NCI-H1417 (cell line): ENCODE measurements at places on chromosomes 7 and 10.

DNA sequence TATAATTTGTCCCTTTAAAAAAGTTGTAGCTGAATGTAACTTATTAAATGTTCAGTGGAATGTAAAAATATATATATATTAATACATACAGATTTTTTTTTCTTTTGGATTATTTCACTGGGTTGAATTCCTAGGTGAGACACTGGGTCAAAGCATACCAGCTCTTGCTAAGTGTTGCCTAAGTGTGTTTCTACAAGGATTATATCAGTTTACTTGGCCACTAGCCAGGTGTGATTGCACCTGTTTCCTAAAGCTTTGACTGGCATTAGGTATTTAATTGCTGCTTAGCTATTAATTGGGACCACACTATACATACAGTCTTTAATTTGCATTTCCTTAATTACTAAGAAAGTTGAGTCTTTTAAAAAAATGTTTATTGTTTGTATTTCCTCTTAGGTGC, 5.5 kb upstream of the ELOVL3 start:
- DNase-seq = peak; percentile 30

GRCh38 chr7:151454932-151455530, 15.1 kb upstream of the CRYGN start:
- DNase-seq = no peak

GRCh38 chr7:98520356-98520951, 96.6 kb upstream of the NPTX2 start:
- DNase-seq = no peak

DNA sequence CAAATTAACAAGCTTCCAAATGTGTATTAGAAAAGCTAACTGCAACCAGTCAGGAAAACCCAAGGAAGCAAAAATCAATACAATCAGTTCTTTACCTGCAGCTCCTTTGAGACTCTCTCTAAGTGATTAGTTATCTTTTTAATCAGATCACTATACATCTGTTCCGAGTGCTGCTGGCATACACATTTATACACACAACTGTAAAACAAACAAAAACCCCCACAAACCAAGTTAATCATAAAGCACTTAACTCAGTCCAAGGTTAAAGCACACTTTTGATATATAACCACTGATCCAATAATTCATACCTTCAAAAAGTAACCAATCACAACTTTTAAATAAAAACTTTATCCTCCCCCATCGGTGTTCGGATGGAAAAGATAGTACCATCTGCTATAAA, 25.6 kb downstream of the CACUL1 start:
- DNase-seq = no peak

DNA sequence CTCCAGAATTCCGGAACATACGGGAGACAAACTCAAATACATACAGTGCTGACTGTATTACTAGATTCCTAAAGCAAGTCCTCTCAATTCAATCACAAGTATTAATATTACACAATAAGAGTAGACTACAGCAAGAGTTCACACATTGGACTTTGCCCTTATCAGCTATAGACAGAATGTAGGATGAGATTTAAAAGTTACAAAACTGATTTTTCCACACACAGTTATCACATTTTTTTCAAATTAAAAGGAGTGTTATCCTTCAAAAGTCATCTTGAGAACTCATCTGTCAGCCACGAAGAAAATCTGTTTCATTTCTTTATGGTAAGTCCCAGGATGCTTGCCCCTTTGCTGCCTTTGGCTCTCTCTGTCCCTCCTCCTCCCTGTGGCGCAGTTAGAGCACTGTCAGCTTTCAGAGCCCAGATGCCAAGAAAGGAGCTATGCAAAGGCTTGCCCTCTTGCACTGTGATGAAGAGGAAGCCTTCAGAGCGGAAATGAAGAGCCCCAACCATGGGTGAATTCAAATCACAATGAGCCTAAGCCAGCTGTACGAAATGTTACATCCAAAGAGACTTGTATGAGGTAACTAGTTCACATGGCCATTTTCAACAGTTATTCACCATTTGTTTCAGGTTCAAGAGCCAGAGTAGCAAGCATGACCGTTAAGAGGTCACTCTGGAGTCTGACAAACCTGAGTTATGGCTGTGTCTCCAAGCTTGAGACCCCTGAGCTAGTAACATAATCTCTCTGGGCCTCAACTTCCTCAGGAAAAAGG, 10.7 kb downstream of the NCOA4 start:
- DNase-seq = no peak

DNA sequence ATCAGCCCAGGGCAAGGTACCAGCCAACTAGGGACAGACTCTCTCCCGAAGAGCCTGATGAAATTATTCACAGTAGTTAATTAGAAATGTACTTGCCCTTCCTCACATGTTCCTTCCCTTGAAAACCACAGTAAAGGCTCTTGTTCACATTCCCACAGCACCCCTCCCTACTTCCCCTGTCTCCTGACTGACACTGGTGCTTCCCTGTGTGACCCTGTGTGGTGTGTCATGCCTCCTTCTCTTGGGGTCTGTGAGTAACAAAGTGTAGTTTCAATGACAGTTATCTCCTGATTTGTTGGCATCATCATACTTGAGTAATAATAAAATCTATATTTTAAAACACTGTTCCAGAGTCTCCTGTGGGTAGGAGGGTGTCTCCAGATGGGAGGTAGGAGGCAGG, 209.7 kb downstream of the ABCA13 start:
- DNase-seq = no peak

GRCh38 chr10:114252883-114253282, 13.8 kb downstream of the VWA2 start:
- no peak for DNase-seq

GRCh38 chr7:95478272-95479037, 7.3 kb upstream of the ASB4 start:
- DNase-seq = no peak

GRCh38 chr7:28548416-28548815, 136.1 kb downstream of the CREB5 start:
- no peak for DNase-seq

DNA sequence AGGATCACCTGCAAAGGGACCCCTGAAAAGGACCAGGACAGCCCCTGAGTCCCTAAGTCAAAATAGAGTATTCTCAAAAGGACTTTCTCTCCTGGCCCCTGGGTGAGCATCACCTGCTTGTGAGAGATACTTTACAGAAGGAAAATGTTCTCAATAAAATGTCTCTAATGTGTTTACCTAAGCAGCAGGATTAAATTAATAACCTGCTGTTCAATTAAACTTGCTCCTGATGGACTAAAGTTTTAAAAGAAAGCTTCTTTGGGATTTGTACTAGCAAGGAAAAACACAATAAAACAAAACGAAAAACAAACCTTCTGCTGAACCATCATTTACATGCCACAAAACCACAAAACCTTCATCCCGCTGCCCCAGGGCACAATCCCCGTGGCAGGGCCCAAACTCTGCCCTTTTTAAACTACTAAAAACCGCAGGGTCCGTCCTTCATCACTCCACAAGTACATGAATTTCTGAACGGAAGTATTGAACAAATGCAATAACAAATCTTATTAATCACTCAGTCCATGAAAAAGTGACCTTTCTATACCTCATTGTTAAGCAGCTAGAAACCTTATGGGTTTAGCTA, 197.7 kb downstream of the TCERG1L start:
- DNase-seq = no peak

GRCh38 chr7:150717814-150718420, 1.5 kb downstream of the GIMAP1 start:
- DNase-seq = no peak

DNA sequence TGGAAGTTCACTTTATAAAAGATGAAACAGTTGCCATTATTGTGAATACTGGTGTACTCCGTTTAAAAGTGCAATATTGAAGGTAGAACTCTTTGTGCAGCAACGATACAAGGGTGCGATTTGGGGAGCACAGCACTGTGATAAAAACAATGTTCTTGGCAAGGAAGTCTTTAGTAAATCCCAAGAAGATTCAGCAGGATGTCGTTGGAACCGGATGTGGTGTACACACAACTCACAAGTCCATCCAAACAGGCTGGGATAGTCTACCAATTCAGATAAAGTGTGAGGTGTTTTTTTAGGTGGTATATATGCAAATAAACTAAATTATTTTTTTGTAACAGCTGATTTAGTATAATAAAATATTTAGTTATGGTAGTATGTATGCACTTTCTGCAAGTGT, 46.7 kb downstream of the ZNF777 start:
- no peak for DNase-seq

DNA sequence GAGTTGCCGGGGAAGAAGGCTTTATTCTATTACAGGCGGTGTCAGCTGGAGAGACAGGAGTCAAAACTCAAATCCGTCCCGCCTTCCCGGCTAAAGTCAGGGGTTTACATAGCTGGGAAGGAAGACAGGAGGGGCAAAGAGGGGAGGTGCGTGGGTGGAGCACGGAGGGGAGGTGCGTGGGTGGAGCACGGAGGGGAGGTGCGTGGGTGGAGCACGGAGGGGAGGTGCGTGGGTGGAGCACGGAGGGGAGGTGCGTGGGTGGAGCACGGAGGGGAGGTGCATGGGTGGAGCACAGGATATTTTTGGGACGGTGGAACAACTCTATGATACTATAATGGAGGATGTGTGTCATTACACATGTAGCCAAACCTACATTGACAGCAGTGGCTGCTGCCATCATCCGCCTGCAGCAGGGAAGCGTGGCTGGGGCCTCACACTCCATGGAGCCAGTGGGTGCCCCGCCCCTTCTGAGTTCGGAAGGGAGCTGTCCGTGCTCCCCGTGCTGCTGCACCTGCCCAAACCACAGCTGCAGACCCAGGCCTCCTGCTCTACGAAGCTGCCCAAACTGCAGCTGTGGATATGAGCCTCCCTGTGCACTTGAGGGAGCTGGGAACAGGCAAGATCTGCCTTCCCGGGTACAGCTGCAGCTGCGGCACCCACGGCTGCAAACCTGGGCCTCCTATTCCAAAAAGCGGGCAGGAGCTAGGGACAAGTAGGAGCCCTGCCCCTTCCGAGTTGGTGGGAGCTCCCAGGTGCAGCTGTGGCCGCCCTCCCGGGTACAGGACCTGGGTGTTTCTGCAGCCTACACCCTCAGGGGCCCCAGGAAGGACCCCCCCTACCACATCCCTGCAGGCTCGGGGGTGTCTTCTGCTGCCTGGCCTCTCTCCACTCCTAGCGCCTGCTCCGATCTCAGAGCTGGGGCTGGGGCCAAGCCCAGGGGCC, 119.4 kb downstream of the DYNC2I1 start:
- DNase-seq = peak; percentile 87

GRCh38 chr7:1090686-1091643, 3.1 kb downstream of the GPER1 start:
- DNase-seq = no peak

- no peak for DNase-seq
These were observed 137.6 kb downstream of the C10orf105 start for GRCh38 chr10:71582019-71582418.

DNA sequence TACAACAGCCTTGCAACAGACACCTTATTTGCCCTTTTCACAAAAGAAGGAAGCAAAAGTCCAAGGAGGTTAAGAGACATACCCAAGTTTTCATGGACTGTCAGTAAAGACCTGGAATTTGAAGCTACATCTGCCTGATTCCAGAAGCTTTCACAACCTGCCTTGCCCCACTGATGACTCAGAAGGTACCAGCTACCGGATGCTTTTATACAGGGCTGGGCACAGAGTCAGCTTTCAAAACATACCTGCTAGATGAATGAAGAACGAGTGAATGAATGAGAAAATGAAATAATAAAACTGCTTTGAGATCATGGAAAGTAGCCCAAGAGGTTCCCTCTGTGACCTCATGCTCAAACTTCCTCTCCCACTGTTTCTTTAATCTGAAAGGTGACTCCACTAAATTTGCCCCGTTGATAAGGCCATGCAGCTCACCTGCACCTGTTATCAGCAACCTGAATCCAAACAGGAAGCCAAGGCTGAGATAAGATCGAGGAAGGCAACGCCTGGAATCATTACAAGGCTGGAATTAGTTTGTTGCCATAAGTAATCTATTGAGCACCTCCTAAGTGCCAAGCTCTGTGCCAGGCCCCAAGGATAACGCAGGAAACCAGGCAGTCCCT, 151.5 kb downstream of the WDR11 start:
- no peak for DNase-seq

DNA sequence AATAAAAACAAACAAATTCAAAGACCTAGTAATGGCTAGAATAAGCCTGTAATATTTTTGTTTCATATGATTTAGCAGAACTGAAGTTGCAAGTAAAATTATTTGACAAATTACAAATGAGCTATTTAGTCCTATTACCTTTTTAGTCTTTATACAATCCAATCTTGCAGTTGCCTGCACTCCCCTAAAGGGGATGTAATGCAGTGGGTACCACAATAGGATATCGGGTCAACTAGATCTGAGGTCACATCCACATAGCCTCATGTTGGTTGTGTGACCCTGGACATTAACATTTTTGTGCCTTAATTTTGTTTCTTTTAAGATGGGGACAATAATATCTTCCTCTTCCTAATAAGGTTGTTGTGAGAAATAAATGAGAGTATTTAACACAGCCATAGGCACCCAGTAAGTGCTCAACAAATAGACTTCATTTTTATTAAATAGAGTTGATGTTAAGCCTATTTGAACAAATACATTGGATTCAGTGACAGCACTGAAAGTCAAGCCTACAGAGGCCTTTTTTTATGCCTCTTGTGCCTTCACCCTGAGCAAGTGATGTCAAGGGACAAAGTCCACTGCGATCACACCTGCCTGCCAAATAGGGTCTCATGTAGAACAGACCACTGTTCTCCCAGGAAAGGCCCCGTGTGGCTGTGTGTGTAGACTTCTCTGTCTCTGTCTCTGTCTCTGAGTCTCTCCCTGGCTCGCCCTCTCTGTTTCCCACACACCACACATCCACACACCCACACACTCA, 124.8 kb downstream of the EVX1 start:
- no peak for DNase-seq

- DNase-seq = no peak
These were observed 13.9 kb downstream of the CROT start for GRCh38 chr7:87359366-87359765.

DNA sequence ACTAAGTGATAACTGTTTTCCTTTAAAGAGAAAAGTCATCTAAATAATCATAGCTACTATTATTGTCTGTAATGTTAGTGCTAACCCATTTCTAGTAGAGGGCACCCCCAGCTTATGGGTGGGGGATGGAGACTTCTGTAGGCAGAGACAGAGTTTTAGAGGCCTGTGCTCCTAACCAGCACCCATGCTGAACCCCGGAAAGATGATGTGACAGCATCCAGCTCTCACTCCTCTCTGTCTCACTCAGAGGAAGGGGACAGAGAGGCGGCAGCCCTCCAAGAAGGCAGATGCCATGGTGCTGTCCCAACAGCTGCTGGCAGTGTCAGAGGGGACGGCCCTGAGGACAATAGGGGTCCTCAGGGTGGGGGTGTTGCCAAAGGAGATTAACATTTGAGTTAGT, 74.4 kb upstream of the PRLHR start:
- DNase-seq = no peak

DNA sequence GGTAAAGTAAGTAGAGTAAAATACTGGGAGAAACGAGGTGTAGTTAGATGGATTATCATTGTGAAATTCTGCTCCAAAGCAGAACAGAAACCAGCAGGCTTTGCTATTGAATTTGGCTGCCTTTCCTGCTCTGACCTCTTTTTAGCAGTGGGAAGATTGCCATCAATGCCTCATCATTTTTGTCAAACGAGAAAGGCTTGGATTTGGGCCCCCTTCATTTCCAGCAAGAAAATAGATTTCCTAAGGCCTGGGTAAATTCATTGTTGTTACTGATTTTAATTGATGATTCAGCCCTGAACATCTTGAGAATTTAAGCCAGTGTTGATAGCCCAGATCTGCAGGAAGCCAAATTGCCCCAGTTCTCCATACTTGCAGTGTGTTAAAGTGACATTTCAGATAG, 35.2 kb upstream of the ASAH2 start:
- no peak for DNase-seq

- DNase-seq = no peak
These were observed 14.9 kb downstream of the MINPP1 start for GRCh38 chr10:87519582-87519981.
